ENCODE measurements at places on chromosomes 13 and 19. TPM values are rescaled to one million over a fixed set of nuclear protein-coding genes. Genes with fewer than 3 reads are reported as not detected.

ZMYM2 gene
- 25.6 TPM for total RNA-seq

CLDN10 gene
- not detected for total RNA-seq

PCP2 gene
- total RNA-seq, result not detected

UGGT2 gene
- 24.4 TPM for total RNA-seq

CCNE1 gene
- 15.1 TPM for total RNA-seq

PAK4 gene
- total RNA-seq, result 10.5 TPM

DNA sequence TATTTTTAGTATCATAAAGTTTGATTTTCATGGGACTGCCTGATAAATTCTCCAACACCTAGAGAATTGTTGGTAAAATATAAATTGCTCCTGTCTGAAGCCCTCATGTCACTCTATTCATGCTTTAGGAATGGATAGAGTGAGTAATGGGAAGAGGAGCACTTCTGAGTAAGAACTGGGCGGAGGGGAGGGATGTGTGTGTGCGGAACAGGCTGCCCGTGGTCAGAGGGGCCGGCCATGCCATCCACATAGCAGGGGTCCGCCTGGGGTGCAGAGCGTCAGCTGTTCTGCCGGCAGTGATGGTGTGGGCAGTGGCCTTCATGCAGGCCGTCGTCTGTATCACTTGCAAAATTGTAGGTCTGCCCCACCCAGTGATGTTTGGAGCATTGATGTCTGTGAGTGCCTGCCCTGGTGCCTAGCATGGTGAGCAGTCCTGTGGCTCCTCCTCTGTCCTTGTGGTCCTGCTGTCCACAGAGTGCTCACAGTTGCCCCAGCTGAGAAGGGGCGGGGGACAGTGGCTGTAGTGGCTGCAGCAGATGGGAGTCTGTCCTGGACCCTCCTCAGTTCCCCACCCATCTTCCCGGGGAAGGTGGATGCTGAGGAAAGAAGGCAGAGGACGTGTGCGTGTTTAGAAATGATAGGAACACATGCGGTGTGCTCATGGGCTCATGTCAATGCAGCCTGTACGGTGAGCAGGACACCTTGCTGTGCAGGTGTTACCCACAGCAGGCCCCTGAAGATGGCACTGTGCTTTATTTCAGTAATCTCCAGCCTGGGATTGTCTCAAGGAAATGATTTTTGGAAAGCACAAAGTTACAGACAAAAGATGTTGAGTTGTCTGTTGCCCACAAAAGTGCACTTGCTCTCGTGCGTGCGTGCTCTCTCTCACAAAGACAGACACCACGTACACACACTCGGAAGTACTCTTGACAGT lies 49.4 kb upstream of the TEX29 start:
- DNase-seq, result no peak

- peak; percentile 2 for DNase-seq
Observed at GRCh38 chr13:47549219-47549752, 451.8 kb downstream of the SUCLA2 start.

DNA sequence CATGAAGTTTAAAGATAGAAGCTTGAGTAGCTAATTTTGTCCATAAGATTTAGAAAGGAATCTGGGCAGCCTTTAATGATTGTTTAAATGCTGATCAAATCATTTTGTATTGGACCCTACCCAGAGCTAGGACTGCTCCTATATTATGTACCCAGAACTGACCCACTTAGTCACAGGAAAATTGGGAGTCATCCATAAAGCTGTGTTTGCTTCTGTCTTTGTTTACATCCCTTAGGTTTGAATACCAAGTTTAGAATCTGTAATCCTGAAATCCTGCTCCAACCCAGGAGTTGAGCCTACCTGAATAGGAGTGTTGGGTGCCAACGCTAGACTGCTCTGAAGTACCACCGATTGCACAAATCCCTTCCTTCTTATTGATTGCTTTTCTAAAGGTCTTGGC lies 23.8 kb downstream of the LCP1 start:
- DNase-seq, result no peak

DNA sequence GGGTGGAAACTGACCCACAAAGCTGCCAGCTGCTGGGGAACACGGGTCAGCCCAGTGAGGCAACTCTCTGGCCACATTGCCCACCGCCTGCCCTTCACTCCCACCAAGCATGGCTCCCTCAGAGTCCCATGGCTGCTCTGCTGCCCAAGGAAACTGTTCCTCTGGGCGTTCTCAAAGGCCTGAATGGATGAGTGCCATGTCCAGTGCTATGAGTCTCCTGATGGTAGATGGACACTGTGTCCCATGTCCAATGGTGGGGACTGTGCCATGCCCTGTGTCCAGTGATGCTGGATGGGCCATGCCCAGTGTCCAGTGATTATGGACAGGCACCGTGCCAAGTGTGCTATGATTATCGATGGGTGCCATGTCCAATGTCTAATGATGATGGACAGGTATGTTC lies 88.8 kb downstream of the ANKRD10 start:
- DNase-seq, result no peak

DNA sequence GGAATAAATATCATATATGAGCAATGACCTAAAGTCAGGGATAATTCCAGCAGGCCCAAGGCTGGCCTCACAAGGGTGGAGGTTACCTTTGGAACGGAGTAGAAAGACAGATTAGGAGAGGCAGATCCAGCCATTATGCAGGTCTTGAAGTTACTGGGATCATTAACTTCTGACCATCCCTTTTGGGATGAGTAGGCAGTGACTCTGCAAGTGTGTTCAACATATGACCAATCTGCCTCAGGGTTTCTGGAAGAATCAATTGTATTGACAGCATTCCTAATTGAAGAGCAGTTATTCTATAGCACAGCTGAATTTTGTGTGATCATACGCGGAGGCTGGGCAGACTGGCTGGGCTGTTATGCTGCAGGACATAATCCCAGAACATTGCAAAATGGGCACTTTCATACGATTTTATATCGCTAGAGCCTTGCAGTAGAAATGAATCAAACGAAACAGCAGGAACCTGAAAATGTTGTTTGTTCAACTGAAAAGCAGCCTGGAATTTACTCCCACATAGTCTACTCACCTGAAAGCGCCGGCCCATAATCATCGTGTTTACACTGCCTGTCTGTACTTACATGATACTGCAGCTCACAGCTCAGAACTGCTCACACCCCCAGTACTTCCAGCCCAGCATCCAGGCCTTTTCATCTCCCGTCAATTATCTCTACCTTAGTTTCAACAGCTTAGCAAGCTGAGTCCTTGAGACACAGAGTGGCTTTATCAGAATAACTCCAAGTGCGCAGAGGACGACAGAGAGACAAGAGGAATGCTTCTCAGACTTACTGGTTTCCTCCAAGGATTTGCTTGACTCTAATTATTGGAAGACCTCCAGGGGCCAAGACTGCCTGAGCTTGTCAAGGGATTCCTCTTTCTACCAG lies 556.1 kb downstream of the EFNB2 start:
- DNase-seq, result no peak

- DNase-seq, result peak; percentile 65
Observed at GRCh38 chr13:29474991-29475390, 120.5 kb downstream of the SLC7A1 start.

DNA sequence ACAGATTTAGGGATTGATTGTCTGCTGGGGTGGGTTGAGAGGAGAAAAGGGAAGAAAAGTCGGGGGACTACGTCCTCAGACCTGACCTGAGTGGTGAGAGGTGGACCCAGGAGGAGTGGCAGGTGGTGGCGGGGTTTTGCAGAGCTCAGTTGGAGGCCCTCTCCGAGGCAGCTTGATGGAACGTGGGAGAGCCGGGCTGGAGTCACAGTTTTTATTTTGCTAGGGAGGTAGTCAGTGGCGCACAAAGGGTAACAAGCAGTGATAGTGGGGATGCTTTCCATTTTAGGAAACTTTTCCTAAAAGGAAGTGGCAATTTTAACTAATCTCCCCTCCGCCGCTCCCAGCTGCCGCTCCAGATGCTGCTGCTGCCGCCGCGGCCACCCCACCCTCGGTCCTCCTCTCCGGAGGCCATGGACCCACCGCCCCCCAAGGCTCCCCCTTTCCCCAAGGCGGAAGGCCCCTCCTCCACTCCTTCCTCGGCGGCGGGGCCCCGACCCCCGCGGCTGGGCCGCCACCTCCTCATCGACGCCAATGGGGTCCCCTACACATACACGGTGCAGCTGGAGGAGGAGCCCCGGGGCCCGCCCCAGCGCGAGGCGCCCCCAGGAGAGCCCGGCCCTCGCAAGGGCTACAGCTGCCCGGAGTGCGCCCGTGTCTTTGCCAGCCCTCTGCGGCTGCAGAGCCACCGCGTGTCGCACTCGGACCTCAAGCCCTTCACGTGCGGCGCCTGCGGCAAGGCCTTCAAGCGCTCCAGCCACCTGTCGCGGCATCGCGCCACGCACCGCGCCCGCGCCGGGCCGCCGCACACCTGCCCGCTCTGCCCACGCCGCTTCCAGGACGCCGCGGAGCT lies 1.1 kb upstream of the ZNF581 start:
- DNase-seq, result no peak

- DNase-seq, result no peak
Observed at GRCh38 chr13:101382701-101383100, 33.6 kb downstream of the NALCN start.

DNA sequence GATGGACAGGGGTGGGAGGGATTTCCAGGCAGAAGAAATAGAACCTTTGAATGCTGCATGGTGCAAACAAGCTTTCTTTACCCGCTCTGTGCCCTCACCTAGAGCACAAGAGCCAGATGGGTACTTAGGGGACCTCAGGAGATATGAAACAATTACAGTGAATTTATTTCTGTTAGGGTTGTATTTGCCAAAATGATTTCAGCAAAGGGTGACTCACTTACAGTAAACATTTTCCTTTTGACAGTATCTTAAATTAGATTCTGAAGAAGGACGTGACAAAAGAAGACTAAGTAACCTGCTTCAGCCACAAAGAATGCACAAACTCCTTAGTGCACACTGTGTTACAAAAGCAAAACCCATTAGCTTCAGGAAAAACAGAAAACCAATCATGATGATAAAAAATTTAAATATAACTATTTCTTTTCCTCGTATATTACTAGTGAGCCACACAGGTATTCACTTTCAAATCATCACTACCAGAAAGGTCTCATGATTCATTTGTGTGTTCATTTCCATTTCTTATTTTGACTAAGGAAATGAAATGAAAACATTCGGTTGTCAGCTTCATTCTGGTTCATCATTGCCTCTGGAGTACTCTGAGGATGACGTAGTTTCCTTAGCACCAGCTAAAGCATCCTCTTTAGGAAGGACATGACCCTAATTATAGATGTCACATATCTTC lies 158.8 kb downstream of the NHLRC3 start:
- no peak for DNase-seq

- no peak for DNase-seq
Observed at GRCh38 chr19:39524495-39524894, 8.2 kb downstream of the EID2B start.

DNA sequence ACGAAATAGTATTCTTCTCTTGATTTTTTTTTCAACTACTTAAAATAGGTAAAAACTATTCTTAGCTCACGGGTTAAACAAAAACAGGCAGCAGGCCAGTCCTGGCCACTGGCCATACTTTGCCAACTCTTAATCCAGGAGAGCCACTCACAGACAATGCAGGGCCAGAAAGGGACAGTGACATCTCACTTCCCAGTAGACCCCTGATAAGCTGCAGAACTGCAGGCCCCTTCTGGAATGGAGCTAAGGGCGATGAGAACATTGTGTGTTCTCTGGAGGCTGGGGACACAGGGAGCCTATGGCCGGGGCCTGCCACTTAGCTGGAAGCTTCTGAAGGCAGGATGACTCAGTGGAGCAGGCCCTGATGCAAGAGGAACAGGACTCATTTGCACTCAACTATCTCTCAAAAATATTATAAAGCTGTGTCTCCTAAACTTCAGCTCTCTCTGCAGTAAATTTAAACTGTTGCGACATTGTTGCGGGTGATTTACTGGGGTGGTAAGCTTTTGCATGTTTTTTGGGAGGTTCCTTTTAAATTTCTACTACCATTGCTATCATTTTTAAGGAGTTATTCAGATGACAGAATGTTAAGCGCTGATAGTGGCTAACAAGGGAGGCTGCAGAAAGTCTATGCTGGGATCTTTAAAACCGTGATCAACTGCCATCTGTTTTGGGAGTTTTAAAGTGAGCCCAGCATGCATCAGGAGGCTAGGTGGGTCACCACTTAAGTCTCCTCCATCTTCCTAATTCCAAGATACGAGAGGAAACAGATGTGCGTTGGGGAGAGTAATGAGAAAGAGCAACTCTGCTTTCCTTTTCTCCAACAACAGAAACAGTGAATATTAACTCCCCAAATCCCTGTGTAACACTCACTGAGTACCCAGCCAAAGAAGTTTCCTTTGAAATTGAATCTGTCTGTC lies 33.2 kb upstream of the KATNAL1 start:
- peak; percentile 63 for DNase-seq

DNA sequence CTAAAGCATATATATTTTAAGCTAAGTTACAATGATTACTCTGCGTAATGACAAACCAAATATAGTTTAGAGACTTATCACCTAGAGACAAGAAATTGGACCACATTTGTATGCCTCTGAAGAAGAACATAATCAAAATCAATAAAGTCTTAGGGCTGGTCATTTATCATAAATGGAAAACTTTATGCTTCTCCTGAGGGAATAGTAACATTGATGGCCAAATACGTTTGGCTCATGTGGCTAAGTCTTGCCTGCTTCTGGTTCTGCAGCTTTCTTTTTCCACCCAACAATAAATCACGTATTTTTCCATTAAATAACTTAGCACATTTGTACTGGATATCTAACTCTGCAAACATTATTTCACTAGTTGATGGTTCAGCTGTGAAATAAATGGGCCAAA lies 458.4 kb downstream of the SLITRK1 start:
- DNase-seq, result no peak
